ENCODE measurements at places on chromosomes 3 and 15.
A peak's percentile ranks its signal among the peaks of the same experiment; 100 is the strongest.

DNA sequence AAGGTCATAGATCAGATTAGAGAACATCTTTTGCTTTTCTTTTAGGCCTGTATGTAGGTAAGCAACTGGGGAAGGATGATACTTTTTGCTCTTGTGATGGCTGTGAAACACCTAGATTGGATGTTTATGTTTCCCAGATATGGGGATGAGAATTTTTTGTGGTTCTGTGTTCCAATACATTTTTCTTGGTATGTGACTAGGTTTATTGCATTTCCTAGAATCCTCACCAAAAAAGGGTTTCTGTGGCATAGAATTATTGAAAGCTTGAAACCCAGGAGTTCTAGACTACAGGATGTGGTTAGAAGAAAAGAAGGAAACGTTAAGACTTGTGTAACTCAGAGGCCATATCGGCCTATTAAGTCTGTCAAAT, 25.8 kb downstream of the OXNAD1 start:
- DNase-seq = no peak

DNA sequence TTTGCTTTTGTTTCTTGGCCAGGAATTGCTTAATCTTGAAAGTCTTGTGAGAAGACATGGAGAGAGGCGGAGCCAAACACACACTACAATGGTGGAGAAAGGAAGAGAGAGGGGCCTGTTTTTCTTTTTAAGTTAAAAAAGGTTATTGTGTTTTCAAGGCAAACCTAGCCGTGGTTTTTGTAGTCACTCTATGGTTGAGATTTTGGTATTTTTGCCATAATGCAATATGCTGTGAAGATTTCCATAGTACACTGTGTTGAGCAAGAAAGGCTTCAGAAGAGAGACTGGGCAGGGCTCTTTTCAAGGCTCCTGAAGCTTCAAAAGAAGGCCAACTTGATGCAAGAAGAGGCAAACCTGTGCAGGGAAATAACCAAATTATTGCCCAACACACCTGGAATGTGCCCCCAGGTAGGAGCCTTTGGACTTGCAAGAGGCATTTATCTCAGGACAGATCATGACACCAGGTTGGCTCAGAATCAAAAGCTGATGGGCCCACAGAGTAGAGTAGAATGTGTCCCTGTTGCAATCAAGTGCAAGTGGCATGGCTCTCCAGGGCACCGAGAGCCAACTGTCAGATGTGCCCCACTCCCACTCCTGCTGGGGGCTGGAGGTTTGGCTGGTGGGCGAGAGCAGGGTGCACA, 22.1 kb downstream of the AMOTL2 start:
- DNase-seq = no peak

GRCh38 chr3:18344306-18345014, 80.7 kb downstream of the SATB1 start:
- no peak for DNase-seq

- DNase-seq = peak; percentile 46
Observed at GRCh38 chr15:85854345-85855097, 59.8 kb upstream of the KLHL25 start.

GRCh38 chr3:178451799-178452198, 84.4 kb upstream of the KCNMB2 start:
- DNase-seq = no peak

GRCh38 chr3:45223889-45224727, 2.0 kb downstream of the TMEM158 start:
- DNase-seq = peak; percentile 16

- no peak for DNase-seq
Observed at GRCh38 chr3:57729334-57730045, 26.6 kb upstream of the SLMAP start.

DNA sequence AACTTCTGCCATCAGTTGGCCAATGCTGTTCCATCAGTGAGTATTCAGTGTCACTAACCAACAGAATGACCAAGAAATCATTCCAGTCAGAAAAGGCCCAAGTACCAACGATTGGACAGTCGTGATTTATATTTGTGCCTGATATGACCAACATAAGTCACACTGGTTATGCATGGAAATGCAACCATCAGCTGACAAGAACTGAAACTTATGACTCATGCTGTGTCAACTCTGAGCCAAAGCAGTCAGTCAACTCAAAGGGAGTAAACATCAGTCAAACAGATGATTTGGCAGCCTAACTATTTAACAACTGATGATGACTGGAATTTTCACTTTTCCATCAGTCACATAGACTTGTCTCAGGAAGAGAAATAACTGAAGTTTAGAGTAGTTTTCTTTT, 142.4 kb downstream of the ANXA2 start:
- DNase-seq = peak; percentile 33

GRCh38 chr3:134373271-134374104, 759 bp downstream of the AMOTL2 start:
- DNase-seq = no peak

GRCh38 chr15:42879443-42879842, 41.1 kb downstream of the TTBK2 start:
- DNase-seq = no peak

GRCh38 chr3:41907330-41908073, 54.4 kb downstream of the ULK4 start:
- DNase-seq = no peak

DNA sequence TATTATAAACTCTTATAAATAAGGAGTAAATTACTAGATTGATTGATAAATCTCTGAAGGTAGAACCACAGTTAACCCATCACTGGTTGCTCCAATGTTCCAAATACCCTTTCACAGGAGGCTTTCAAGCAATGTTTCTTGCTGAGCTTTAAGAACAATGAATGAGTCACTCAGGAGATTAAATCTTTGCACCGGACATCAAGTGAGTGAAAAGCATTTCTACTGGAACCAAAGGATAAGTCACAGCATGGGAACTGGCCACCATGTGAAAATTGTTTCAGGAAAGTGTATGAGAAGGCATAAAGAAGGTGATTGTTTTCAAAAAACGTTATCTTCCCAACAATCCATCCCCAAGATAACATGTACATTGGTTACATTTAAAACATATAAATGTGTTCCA, 90.6 kb downstream of the CNTN3 start:
- no peak for DNase-seq

DNA sequence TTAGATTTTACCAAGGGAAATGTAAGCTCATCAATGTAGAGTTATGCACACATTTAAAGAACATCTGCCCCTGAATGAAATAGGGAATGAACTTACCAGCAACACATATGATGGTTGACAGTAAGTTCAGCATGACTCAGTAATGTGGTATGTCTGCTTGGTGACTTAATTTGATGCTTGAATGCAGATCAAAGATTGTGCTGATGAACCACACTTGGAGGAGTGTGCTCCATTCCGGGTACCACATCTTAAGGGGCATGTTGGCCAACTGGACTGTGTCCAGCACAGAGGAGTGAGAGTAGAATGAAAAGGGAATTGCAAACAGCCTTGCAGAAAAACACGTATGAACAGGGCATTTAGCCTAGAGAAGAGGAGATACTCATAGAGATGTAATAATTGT, 171.0 kb upstream of the RARB start:
- DNase-seq = no peak

DNA sequence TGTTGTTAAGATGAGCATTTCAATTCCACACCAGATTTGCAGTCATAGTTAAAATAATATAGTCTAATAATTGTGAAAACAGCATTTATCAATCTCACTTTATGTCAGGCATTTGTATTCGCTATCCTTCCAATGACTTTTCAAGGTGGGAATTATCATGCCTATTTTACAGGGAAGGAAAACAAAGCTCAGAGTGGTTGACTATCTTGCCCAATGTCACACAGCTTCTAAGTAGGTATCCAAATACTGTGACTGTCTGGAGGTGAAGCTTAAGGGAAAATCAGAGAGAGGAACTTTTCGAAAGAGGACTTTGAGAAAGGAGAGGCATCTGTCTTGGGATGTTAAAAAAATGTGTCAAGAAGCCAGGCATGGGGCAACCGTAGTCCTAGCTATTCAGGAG, 443.1 kb downstream of the FOXP1 start:
- no peak for DNase-seq

DNA sequence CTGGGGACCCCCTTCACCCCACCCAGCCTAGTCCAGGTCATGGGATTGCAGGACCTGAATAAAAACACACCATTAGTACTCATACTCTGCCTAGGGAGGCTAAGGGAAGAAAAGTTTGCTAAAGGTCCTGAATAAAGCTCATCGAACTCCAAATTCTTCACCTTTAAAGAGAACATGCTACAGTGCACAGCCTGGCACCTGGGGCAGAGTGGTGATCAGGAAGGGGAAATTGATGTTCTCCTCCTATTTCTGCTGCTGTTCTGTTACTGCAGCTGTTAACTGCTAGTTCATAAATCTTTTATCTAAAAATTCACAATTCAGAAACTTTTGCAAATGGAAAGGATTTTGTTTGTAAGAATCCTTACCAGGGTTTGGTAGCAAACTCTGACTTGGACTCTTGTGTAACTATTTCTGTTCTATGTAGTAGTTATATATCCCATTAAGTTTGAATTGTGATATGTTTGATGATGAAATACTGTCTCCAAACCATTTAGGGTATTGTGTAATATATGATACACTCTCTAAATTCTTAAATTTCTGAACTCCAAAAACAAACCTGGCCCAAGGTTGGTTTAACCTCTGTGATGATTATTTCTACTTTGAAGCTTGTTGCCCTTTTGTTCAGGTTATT, 27.9 kb downstream of the MCTP2 start:
- DNase-seq = no peak

- DNase-seq = no peak
Observed at GRCh38 chr3:90128391-90128790, 1021.0 kb downstream of the EPHA3 start.

- DNase-seq = no peak
Observed at GRCh38 chr3:58068122-58068809, 60.0 kb downstream of the FLNB start.

DNA sequence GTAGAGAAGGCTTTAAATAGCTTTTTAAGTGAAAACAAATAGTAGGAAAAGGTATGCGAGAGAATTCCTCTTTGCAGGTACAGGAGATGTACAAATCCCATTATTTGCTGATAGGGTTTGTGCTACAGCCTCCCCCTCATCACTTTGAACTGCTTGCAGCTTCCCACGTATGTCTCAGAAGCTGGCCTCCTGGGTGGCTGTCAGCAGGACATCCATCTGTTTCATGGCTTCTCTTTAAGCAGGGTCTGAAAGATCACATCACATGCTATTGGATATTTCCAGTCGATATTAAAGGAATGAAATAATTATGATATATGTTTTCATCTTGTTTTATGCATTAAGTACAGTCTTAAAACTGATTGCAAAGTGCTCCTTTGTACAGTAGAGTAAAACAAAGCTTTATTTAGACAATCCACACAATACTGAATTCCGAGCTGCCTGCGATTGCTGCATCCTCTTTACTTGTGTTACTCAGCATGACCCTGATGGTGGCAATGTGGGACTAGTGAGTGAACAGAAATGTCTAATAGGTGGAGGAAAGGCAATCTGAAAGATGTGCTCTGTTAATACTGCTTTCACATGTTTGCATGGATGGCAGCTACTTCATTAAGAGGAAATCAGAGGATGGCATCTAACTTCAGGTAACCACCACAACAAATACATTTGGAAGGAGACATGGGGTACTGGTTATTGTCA, 930.6 kb upstream of the SEMA6D start:
- no peak for DNase-seq

- no peak for DNase-seq
Observed at GRCh38 chr3:196225086-196225485, 8.8 kb downstream of the SLC51A start.

GRCh38 chr3:1232276-1232675, 139.5 kb downstream of the CNTN6 start:
- no peak for DNase-seq

DNA sequence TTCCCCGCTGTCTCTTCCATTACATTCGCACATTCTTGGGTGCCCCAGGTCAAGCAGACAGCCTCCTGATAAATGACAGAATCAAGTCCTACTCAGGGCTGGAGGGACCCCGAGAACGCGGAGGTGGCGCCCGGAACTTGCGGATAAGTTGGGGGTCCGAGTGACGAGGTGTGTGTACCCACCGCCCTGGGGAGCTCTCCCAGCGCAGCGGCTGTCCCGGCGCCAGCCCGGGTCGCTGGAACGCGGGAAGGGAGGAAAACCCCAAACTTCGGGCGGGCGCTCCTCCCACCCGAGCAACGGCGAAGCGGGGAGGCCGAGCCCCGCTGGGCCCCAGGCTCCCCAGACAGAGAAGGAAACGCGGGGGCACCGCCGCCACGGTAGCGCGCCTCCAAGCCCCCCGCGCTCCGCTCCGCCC, 550 bp downstream of the CLN6 start:
- DNase-seq = no peak

- DNase-seq = no peak
Observed at GRCh38 chr3:149902498-149903139, 68.1 kb downstream of the PFN2 start.

GRCh38 chr15:58463815-58464650, 32.2 kb downstream of the LIPC start:
- DNase-seq = no peak

GRCh38 chr3:15557511-15557946, 36.0 kb upstream of the COLQ start:
- peak; percentile 34 for DNase-seq

DNA sequence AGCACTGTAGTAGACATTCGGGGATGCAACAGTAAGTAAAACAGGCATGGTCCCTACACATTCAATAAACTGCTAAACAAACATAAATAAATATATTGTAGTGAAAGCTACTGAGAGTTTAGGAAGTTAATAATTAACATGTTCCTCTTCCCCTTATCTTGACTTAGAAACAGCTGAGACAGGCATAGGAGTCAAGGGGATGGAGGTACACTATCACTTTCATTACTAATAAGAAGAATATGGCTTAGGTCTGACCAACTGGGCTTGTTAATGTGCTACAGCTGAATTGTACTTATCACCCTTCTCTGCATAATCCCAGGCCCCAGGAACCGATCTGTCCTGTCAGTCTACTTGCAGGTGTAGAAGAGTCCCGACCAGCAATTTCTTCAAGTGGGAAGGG, 116.3 kb upstream of the DAZL start:
- DNase-seq = no peak

DNA sequence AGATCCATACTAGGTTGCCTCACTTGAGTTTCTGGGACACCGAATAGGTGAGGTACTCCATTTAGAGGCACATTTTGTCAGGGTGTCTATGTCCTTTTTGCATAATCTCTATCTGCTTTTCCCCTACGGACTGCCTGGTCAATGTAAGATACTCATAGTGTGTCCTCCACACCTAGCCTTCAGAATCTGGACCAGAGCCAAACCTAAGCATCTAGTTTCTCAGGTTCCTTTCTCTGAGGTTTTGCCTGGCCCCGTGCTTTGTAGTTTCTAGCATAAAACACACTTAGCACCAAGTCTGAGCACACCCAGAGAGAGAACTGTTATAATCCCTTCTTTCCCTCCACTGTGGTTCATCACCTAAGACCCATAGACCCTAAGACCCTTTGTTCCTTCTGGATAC, 105.9 kb upstream of the MLF1 start:
- no peak for DNase-seq

DNA sequence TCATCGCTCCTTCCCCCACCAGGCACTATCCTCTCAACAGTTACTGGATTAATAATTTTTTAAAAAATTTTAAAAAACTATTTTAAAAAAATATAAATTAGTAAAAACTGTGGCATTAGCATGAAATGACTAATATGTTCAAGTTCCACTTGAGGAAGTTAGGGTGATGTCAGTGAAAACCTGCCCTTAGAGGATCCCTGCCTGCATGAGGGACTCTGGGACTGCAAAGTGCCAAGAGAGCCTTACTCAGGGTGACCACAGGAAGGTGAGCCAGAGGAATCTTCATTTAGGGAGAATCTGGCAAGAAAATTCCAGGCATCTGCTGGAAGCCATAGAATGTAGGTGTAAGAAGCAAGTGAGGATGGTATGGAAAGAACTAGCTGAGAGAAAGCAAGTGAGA, 157.7 kb upstream of the BCL6 start:
- DNase-seq = no peak
